ENCODE measurements at places on chromosomes 5 and 9. TPM values are rescaled to one million over a fixed set of nuclear protein-coding genes. Genes with fewer than 3 reads are reported as not detected.

Gene MYMK
- not detected for total RNA-seq

Gene ACSL6
- 20.8 TPM for total RNA-seq

Gene TMEM174
- not detected for total RNA-seq

- peaks cover 53% of the 10 kb centered on the region for H3K36me3 ChIP-seq
- H3K4me3 ChIP-seq, result no peak overlapping the region
Measured at GRCh38 chr9:100294806-100295205, 57.9 kb downstream of the TEX10 start.

- H3K4me1 ChIP-seq, result no peaks in the 10 kb centered on the region
- peaks cover 4% of the 10 kb centered on the region for H3K27me3 ChIP-seq
- H3K36me3 ChIP-seq, result no peaks in the 10 kb centered on the region
- H3K27ac ChIP-seq, result no peak overlapping the region
- no peak for DNase-seq
Measured at GRCh38 chr9:38171926-38172325, 102.9 kb upstream of the SHB start.

DNA sequence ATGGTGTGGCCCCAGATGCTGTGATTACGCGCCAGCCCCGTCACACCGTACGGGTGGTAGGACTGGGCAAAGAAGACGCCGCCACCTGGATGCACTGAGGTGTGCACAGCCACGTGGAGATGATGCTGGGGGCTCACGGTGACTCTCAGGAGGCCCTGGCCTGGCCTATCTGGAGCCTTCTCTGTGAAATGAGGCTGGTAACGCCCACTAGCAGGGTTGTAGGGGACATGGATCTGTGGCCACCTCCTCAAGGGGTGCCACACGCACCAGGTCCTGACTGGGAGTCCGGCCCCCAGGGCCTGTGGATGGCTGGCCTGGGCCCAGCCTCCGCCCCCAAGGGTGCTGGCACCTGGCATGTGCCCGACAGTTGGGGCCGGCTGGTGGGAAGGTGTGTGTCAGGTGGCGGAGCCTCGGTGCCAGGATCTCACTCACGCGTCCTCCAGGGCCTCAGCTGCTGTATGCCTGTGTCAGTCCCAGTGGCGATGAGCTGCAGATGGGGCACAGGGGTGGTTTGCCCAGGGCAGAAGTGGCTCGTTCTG is 32.4 kb downstream of the NEK6 start:
- peaks cover 85% of the 10 kb centered on the region for H3K4me1 ChIP-seq
- no peak for DNase-seq
- H3K36me3 ChIP-seq, result no peaks in the 10 kb centered on the region
- H3K27me3 ChIP-seq, result peaks cover 3% of the 10 kb centered on the region
- no peak overlapping the region for H3K27ac ChIP-seq

Gene FAM151B
- not detected for total RNA-seq

DNA sequence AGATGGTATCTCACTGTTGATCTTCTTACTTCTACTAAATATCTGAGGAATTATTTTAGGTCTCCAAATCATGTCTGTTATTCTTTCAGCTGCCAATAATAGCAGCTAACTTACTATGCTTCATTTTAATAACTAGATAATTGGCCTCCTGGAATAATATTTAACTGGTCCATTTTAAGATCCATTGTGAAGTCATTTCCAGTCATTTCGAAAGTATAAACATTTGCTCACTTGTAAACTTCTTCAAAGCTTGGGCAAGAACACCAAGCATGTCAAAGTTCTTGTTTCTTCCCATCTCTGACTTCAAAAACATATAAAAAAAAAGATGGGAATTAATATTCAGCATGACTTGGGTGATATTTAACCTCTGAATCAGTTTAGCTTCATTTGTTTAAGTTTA is 61.4 kb upstream of the MRPS30 start:
- no peaks in the 10 kb centered on the region for H3K27me3 ChIP-seq
- no peak overlapping the region for H3K27ac ChIP-seq
- DNase-seq, result no peak
- no peaks in the 10 kb centered on the region for H3K36me3 ChIP-seq
- no peaks in the 10 kb centered on the region for H3K4me1 ChIP-seq

- peaks cover 67% of the 10 kb centered on the region for H3K36me3 ChIP-seq
- H3K4me3 ChIP-seq, result no peak overlapping the region
- peak overlapping the region; percentile 17 for H3K27ac ChIP-seq
- H3K4me1 ChIP-seq, result peaks cover 53% of the 10 kb centered on the region
- H3K27me3 ChIP-seq, result no peaks in the 10 kb centered on the region
- no peak for DNase-seq
Measured at GRCh38 chr5:80206282-80206681, 49.6 kb downstream of the SERINC5 start.

DNA sequence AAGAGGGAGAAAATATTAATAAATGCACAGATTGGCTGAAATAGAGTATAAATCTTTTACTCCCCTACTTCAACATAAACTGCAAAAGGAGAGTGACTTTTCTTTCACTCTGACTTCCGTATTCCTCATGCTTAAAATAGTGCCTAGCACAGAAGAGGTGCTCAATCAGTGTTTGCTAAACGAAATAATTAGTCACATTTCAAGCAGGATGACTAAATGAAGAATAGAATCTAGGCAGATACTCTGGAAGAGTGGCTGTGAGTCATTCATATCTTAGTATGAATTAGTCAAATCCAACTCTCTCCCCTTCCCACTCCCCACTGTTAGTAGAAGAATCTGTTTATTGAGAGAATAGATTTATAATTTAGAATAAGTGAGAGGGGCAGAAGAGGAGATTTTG is 4.8 kb downstream of the CD274 start:
- no peak overlapping the region for H3K27ac ChIP-seq
- H3K36me3 ChIP-seq, result peaks cover 34% of the 10 kb centered on the region
- H3K4me3 ChIP-seq, result no peak overlapping the region
- no peaks in the 10 kb centered on the region for H3K27me3 ChIP-seq
- H3K4me1 ChIP-seq, result peaks cover 57% of the 10 kb centered on the region
- no peak for DNase-seq

GRCh38 chr9:91913096-91913495 is 36.9 kb downstream of the ROR2 start:
- peaks cover 24% of the 10 kb centered on the region for H3K27me3 ChIP-seq
- no peak for DNase-seq
- H3K27ac ChIP-seq, result no peak overlapping the region
- H3K4me3 ChIP-seq, result no peak overlapping the region

DNA sequence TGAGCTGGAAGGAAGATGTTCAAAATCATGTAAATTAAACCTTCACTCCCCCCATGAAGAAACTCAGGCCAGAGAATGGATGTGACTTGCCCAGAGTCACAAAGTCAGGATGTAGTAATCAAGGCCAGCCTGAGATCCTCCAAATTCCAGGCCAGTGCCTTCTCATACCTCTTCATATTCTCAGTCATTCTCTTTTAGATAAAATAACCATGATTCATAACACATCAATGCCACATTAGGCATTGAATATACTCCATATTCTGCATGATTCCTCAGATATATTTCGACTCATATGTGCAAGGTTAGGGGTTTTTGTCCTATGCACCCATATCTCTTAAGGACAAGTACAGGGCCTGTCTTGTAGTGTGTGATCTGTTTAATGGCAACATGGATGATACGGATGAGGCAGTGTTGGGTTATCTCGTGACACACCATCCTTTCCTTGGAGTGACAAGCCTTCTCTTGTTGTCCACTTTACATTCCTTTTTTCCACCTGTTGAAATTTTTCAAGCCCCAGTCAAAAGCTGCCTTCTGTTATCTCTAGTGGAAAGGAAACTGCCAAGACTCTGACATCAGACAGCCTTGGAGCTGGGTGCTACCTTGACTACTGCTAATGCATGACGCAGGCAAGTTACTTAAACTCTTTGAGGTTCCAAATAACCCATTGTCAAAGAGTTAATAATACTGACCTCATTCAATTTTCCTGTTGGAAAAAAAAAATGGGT is 227.5 kb upstream of the NR4A3 start:
- H3K27me3 ChIP-seq, result peaks cover 6% of the 10 kb centered on the region
- H3K4me1 ChIP-seq, result peaks cover 27% of the 10 kb centered on the region
- H3K36me3 ChIP-seq, result no peaks in the 10 kb centered on the region
- H3K27ac ChIP-seq, result no peak overlapping the region
- no peak for DNase-seq

DNA sequence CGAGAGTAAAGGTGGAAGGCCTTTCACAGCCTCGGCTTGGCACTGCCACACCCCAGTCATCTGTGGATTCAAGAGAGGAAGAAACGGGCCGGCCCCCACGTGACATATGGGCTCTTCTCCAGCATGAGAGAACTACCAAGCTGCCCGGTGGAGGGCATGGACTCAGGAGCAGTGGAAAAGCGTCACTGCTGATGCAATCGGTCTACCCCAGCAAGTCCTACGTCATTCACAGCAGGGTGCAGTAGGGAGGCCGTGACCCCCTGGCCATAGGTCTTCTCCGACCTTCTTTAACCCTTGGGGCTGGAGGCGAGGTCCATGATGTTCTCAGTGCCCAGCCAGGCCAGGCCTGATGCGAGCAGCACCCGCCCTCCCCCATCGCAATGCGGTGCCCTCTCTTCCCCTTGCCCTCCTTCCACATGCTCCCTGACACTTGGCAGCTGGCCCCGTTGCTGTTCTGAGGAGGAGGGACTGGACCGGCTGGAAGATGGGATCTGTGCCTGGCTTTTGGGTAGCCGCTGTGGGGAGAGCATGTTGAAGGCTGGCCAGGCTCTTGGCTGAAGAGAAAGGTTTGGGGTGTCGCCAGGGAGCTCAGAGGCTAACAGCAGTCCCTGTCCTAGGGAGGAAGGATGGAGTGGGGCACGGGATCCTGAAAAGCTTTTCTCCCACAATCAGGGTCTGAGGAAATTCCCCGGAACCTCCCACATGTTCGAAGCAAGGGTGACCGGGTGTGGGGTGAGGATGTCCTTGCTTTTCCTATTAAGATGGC is 89.8 kb downstream of the LIFR start:
- no peaks in the 10 kb centered on the region for H3K36me3 ChIP-seq
- no peak overlapping the region for H3K27ac ChIP-seq
- no peaks in the 10 kb centered on the region for H3K4me1 ChIP-seq
- no peak for DNase-seq
- no peak overlapping the region for H3K4me3 ChIP-seq
- H3K27me3 ChIP-seq, result peaks cover 23% of the 10 kb centered on the region

DNA sequence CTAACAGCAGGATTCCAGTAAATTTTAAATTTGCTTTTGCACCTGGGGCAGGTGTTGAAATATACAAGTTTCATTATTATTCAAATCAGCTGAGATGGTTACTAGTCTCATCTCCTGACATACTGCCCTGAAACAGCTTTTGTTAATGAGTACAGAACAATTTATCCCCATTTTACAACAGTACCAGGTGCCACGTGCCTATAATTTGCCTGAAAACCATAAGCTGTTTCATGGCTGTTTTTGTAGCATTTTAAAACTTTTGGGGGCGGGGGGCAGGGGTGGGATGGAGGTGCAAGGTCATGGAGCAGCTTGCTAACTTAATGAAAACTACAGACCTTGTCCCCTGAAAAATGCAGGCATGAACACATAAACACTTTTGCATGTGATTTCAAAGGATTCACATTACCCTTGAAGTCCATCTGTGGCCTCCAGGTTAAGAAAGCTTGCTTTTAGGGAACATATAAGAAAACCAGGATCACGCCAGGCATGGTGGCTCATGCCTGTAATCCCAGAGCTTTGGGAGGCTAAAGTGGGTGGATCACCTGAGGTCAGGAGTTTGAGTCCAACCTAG is 42.1 kb downstream of the TIMD4 start:
- no peaks in the 10 kb centered on the region for H3K27me3 ChIP-seq
- peak overlapping the region; percentile 65 for H3K4me3 ChIP-seq
- peaks cover 76% of the 10 kb centered on the region for H3K4me1 ChIP-seq
- DNase-seq, result no peak

DNA sequence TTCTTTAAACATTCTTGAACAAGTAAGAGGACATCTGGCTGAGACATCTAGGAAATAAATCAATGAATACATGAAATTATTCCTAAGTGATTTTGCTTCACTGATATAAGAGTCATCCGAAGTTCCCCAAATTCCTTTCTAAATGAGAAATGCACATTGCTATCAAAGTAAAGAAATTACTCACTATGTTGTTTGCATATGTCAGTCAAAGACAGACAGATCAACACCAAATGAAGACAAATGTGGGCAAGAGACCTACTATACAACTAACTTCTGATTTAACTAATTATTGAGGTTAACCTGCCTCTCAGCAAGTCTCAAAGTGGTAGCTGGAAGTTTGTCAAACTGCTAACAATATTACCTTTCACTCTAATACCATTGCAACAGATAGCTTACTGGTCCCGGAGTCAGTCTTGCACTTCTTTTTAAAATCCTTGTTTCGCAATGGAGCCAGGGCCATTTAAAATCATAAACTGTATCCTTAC is 13.2 kb downstream of the TUT7 start:
- DNase-seq, result no peak
- peaks cover 67% of the 10 kb centered on the region for H3K36me3 ChIP-seq
- peaks cover 35% of the 10 kb centered on the region for H3K4me1 ChIP-seq
- no peak overlapping the region for H3K27ac ChIP-seq

DNA sequence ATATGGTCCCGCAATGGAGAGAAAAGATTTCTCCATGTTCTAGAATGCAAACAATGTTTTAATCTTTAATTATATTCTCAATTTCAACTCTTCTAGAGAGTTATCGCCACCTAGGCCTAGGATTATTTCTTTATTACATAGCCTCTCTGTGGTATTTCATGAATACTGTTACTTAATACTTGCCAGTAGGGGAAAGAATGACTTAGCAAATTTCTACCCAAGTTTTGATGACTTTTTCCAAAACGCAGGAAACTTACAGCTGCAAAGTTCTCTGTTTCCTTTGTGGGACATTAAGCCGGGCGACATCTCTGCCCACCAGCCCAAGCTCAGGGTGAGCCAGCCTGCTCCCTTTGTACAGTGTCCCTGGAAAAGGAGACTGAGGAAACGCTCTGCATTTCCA is 73.8 kb downstream of the MED27 start:
- no peak overlapping the region for H3K4me3 ChIP-seq
- H3K4me1 ChIP-seq, result peaks cover 30% of the 10 kb centered on the region
- no peak overlapping the region for H3K27ac ChIP-seq
- peaks cover 5% of the 10 kb centered on the region for H3K36me3 ChIP-seq
- no peaks in the 10 kb centered on the region for H3K27me3 ChIP-seq

DNA sequence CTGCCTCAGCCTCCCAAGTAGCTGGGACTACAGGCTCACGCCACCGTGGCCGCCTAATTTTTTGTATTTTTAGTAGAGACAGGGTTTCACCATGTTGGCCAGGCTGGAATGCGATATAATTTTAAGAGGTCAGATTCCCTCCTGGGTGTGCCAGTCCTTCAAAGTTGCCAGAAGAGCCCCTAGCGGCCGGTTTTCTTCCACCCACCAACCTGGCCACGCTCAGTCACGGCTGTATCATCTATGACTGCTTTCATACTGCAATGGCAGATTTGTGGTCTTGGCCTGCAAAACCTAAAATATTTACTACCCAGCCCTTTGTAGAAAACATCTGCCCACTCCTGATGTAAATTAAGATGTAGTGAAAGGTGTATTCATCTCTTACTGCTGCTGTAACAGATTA is 117.5 kb upstream of the BASP1 start:
- H3K36me3 ChIP-seq, result no peaks in the 10 kb centered on the region
- H3K4me1 ChIP-seq, result no peaks in the 10 kb centered on the region
- no peak overlapping the region for H3K4me3 ChIP-seq
- H3K27ac ChIP-seq, result no peak overlapping the region
- no peak for DNase-seq

- DNase-seq, result no peak
- H3K27me3 ChIP-seq, result no peaks in the 10 kb centered on the region
Measured at GRCh38 chr5:50766462-50766861, 100.0 kb downstream of the PARP8 start.

GRCh38 chr9:133535306-133535877 is 888 bp downstream of the ADAMTSL2 start:
- no peak overlapping the region for H3K4me3 ChIP-seq
- H3K27me3 ChIP-seq, result peaks cover 24% of the 10 kb centered on the region
- DNase-seq, result no peak
- H3K36me3 ChIP-seq, result no peaks in the 10 kb centered on the region
- peaks cover 6% of the 10 kb centered on the region for H3K4me1 ChIP-seq
